Lower leg skin (tissue), 4 donors: ENCODE measurements at places on chromosomes 3 and 15. TPM values are rescaled to one million over a fixed set of nuclear protein-coding genes. Genes with fewer than 3 reads are reported as not detected.

The TEX55 gene
- not detected for total RNA-seq

DNA sequence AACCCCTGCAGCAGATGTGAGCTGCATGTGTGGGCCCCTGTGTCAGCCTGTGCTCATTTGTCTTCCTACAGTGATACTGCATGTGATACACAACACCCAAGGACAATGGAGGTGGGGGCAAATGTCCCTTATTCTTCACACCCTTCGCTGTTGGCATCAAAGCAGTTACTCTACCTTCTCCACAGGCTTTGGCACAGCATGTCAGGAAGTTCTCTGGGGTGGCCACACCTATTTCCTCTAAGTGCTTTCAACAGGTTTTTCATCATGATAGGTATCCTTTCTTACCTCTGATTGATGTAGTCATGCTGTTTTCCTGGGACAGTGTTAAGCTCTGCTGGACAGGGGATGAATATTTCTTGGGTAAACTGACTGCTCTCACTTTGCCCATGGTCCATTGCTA is 29.5 kb downstream of the ZNF662 start:
- DNase-seq = no peak

DNA sequence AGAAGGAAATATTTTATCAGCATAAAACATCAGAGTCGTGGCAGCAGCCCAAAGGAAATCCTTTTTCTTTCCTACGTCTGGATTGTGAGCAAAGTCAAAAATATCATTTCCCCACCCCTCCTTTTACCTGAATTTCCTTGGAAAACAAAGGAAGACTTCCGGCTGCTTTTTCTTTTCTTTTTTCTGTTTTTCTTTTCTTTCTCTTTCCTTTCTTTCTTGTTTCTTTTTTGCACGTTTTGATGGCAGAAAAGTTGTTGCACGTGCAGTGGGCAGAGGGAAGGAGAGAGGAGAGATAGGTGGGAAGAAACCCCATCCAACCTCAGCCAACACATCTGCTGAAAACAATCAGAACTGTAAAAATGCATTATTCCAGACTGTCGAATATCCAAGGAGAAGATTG is 544 bp upstream of the MYO1E start:
- no peak for DNase-seq

- DNase-seq = no peak
Measured at GRCh38 chr15:71248386-71248785, 133.1 kb downstream of the THSD4 start.

GRCh38 chr3:188533612-188534357 is 379.8 kb downstream of the LPP start:
- DNase-seq = no peak

The KCNMB3 gene
- 1.4 TPM for total RNA-seq

DNA sequence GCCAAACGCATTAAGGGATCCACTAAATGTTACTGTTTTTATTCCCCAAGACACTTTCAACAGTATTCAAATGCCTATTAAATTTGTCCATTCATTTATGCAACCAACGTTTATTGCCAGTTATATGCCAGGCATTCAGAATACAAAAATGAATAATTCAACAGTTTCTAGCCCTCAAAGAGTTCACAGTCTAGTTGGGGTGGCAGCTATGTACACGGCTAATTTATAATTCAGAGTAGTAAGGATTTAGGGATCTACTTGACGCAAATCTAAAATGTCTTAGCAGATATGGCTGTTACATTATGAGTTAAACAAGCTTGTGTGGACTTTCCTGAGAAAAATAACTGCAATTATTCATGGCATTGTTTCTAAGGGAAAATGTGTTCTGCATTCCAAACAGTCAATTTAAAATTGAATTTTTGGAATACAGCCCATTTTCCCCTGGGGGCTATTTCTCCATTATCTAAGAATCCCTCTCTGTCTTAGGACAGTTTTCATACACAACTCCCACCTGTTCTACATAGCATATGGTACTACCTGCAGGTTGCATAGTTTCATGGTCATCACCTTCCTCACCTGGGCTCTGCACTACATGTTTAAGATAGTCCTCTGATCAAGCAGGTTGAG is 11.5 kb upstream of the MSL2 start:
- no peak for DNase-seq

DNA sequence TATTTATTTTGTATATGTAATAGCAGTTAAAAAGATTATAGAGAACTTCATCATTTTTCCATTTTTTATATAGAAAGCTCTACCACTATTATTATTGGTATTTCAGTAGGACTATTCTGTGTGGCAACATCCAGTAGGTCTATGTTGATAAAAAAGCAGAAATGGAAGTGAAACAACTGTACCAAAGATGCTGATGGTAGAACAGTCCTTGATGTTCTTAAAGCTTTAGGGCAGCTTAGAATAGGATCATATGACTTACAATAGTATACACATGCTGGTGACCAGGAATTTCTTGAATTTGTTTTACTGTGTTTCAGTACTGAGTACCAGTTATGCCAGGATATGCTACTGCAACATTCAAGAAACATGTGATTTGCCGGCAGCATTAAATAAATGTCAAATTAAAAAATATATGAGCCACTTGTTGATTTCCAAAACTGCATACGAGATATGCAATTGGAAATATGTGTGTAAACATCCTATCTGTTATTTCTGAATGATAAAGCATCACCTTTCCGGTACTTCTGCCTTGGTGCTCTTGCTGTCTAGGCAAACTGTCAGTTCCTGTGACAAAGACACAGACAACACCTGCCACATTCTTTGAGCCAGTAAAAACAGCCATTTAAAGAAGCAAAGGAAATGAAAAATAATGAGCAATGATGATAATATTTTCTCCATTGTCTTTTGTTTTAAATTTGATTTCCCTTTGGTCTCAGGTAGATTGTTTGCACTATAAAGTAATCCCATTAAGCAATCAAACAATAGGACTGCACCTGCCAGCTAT is 649.2 kb downstream of the ZPLD1 start:
- DNase-seq = no peak

GRCh38 chr15:99631255-99631654 is 65.5 kb downstream of the MEF2A start:
- no peak for DNase-seq

GRCh38 chr3:24687671-24688070 is 193.0 kb upstream of the THRB start:
- no peak for DNase-seq

The AGTR1 gene
- 17.6 TPM for total RNA-seq

DNA sequence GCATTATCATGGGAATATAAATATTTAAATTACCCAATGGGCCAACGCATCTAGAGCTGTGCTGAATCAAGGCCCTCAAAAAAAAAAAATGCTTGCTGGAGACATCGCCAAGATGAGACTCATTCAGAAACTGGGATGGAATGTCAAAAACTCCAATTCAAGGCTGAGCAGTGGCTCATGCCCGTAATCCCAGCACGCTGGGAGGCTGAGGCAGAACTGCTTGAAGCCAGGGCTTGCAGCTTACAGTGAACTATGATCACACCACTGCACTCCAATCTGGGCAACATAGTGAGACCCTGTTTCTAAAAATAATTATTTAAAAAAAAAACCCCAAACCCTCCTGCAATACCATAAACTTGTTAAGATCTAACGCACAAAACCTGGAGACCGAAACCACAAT is 3.1 kb upstream of the CACNA1D start:
- DNase-seq = no peak

GRCh38 chr3:120448756-120449155 is 2.0 kb downstream of the FSTL1 start:
- no peak for DNase-seq

The GOLGA6D gene
- total RNA-seq = 1.3 TPM

DNA sequence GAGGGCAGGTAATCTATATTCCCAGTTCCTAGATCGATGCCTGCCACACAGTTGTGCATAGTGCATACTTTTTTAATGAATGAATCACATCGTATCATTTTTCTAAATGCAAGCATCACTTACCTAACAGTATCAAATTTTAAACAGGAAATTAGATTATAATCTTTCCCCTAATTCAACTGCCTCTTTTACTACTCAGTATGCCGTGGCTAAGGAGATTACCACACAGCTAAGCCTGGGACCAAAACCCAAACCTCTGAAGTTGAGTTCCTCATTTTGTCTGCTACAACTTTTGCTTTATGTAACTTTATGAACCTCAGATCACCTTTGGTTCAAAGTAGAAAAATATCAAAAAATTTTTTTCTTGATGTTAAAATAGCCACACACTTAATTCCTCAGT is 53.2 kb upstream of the FNDC3B start:
- no peak for DNase-seq

GRCh38 chr3:41159588-41160189 is 39.6 kb upstream of the CTNNB1 start:
- DNase-seq = no peak

The TMEM212 gene
- not detected for total RNA-seq

- no peak for DNase-seq
Measured at GRCh38 chr3:152556731-152557254, 278.1 kb upstream of the P2RY1 start.

GRCh38 chr3:184338511-184338945 is 1.1 kb downstream of the FAM131A start:
- no peak for DNase-seq

DNA sequence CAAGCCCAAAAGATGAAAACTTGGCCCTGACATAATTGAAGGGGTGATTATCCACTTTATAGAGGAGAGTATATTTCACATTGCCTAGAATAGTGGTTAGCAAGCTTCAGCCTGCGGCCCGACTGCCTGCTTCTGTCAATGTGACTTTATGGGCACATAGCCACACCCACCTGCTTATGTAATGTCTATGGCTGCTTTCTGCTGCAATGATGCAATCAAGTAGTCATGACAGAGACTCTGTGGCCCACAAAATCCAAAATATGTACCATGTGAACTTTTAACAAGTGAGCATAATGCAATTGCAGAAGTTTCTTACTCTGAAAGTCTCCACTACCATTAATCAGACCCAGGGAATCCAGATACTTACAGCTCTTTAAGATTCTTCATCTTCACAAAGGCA is 103.1 kb downstream of the LRIG1 start:
- no peak for DNase-seq

DNA sequence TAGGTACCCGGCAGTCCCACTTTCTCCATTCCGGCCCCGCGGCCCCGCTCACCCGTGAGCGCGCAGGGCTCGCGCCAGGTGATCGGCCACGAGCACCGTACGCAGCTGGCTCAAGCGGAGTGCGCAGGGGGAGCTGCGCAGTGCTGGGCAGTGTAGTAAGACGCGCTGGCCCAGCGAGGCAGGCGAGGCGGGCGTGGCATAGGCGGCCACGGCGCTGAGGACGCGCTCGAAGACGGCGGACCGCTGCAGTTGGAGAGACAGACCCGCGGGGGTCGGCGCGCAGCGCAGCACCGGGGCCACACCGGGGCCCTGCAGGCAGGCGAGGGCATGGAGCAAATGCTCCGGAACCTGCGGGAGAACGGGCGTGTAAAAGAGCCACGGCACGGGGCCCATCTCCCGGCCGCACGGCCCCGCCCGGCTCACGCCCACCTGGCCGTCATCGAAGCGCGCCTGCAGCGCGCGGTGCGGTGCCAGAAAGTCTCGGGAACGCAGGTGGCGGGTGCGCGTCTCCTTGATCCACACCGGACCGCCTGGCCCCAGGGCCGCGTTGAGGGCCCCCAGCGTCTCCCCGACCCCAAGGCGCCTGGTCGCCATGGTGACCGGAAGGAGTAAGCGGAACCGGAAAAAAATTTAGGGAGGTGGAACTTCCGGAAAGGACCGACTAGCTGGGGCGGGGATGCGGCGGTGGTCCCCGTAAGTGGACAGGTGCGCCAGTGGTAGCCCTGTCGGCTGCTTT is at the start of gene DALRD3:
Gene DALRD3, minus strand, starts transcription at position 610 of the 736 bp plus-strand sequence. Its CDS starts 16 bp downstream, at position 594.
- peak; percentile 91 for DNase-seq

- DNase-seq = no peak
Measured at GRCh38 chr3:194937882-194938321, 252.2 kb downstream of the FAM43A start.

DNA sequence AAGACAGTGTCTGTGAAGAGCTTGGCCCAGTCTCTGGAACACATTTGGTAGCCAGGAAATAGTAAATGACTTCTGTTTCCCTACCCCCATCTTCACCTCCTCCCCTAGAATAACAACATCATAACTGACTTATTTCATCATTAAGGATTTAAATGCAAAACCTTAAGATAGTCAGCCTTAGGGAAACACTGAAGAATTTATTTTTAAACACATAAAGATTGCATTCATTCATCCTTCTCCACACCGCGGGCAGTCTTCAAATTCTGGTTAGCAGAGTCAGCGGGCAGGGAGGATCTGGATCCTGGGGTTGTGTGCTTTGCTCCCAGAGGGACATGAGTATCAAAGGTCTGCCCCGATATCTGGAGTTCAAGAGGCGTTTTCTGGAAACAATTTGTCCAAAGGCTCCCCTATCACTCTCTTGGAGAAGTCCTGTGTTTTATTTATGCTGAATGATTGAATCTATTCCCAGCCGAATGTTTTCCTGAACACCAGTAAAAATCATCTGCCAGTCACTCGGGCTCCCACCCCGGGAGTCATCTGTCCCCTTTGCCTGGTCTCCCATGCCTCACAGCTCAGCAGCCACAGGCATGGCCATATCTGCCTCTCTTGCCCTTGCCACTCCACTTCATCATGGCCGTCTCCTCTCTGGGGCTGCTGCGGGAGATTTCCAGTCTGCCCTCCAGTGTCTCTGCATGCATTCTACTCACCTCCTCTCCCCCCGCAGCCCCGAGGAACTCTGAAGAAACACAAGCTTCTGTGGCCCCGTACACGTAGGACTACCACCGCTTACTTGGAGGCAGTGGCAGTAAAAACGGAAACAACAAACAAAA is 234.7 kb upstream of the CTDSPL start:
- DNase-seq = no peak

DNA sequence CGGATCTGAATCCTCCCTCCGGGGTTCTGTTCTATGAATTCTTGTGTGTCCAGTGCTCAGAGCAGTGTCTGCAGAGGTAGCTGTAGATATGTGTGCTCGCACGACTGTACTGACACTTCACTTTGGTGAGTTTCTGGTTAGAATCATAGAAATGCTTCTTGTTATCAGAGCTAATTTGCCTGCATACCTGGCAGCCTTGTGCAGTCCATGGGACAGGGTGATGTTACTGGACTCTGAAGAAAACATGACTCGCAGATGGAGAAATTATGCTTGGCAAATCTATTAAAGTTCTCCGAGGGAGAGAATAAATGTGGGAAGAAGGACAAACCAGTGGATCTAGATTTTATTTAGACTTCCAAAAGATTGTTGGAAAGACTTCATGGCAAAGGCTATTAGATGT is 12.2 kb downstream of the CGNL1 start:
- DNase-seq = peak; percentile 66

- no peak for DNase-seq
Measured at GRCh38 chr3:17243621-17244020, 358.9 kb downstream of the PLCL2 start.

DNA sequence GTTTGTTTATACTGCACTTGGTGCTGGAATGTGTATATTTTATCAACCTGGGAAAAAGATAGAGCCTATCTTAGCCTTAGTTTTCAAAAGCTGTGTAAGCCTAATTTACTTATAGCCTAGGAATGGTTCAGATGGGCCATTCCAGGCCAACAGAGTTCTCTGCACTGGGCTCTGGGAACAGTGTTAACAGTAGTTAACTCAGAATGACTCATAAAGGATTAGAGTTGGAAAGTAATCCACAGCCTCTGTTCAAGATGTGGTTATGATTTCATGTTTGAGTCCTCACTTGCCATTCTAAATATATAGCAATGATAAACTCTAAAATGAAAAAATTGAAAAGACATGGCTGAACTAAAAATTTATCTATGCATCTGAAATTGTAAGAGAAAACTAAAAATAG is 22.6 kb upstream of the PEX5L start:
- DNase-seq = no peak
